ENCODE measurements at places on chromosomes 5 and 9.

DNA sequence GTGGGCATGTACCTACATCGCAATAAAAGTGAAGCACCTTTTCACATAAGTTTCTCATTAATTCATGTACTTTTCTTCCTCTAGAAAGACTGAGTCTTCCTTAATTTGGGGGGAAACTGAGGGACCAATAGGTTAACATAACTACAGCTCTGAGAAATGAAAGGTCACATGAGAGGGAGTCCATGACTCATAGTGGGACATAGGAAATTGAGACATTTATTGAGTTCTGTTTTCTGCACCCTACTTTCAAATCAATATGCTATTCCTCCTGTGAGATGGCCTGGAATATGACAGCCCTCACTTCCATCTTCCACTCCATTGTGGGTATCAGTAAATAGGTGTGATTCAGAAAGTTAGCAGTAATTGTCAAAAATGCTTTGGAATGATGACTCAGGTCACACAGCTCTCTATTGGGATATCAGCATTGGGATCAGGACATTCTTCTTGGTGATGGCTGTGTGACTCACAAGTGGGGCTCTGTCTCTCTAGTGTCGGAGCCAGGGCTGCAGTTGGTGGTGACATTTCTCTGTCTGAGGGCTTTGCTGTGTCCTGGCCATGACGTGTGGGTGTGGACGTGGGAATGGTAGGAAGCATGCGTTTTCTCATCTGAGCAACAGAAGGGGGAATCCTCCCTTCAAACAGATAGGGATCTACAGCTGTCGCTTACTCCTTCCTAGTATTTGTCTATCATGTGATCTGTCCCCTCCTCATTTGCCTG, 125.0 kb downstream of the TRIO start:
- DNase-seq: no peak

DNA sequence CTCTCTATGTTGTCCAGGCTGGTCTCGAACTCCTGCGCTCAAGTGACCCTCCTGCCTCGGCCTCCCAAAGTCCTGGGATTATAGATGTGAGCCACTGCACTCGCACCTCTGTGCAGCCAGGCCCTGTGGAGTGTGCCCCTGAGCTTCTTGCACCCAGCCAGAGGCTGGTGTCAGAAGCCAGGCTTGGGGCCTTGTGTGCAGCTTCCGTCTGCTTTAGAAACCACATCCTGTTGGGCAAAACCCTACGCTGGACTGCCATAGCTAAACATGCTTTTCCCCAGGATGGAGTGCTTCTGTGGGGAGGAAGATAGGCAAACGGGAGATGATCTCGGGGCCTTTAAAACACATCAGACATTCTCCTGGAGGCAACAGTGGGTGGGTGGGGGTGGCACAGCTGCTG, 40.1 kb downstream of the PRRT1B start:
- DNase-seq: no peak

GRCh38 chr9:99782962-99783718, 38.5 kb upstream of the NR4A3 start:
- no peak for DNase-seq

DNA sequence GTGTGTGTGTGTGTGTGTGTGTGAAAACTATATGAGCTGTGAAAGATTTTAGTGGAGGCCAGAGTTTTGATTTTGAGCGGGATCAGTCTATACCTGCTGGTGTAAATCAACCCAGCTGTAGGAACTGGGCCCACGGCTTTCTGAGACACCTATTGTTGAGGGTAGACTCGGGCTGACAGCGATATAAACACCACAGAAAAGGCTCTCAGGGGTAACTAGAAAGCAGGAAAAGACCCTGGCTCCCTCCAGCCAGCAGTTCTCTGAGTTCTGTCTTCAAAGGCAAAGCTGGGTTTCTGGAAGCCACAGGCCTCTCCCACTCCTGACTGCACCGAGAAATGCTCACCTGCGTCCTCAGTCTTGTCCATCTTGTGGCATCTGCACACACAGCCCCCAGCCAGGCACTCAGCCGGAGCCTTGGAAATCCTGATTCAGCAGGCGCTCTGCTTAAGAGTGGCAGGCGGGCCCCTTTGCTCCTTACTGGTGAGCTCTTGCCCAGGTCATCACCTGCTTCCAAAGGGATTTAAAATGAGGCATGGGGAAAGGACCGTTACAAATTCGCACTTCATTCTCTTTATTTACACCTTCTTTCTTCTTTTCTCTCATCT, 223.3 kb downstream of the NDUFS4 start:
- no peak for DNase-seq

DNA sequence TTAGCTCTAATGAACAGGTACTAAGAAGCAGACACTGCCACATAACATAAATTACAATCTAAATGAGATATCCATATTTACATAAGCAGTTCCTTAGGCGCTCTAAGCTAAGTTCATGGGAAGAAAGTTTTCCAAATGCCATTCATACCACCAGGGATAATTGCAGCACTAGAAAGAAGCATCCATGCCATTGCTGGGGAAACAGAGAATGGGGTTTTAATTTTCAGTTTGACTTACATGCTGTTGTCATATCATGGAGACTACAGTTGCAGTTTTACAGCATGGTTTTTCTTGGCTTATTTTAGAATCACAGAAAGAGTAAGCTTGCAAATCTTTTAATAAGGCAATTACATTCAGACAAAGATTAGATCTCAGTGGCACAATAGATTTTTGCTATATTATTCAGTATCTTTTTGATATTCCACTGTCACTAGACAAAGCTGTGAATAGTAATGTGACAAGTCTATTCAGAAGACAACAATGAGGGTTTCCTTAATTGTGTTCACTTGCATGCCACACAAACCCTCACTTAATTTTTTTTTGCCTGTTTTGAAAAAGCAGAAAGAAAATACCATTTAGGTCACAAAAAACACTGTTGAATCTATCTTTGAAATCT, 108.4 kb upstream of the ELAVL2 start:
- DNase-seq: no peak

DNA sequence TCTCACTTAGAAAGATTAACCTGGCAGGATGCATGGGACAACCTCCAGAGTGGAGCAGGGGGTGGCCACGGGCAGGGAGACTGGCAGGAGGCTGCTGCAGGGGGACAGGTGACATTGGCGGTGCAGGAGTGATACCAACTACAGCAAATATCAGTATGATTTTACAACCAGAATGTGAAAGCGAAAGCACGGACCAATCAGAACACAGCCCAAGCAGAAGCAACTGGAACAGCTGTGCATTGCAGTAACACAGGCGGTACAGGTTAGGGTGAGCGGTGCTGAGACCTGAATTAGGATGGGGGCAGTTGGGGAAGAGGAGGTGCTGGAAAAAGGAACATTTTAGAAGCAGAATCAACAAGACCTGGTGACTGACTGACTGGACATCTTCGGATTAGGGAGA, 29.3 kb downstream of the POLR1E start:
- no peak for DNase-seq

DNA sequence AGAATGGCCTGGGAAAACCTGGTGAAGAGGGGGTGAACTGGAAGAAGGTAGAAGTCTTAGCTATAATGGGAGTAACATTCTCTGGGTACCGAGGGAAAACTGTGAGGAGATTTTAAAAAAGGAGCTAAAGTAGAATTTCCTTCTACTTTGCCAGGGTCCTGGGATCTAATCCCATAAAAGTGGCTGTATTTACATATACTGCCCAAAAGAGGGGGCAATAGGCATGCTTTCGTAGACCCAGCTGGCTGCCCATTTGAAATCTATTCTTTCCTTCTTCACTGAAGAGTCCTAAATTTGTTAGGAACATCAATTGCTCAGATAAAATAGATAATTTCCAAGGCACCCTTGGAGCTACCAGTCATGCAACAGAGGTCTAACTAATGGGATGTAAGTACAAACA, 159.2 kb downstream of the CDC42SE2 start:
- no peak for DNase-seq

GRCh38 chr5:152405145-152405544, at the start of gene NMUR2:
NMUR2 (minus strand) TSS chr5:152405279; CDS start chr5:152405113, 166 bp downstream.
- DNase-seq: no peak

GRCh38 chr5:58133631-58134296, 326.1 kb downstream of the PLK2 start:
- DNase-seq: no peak

GRCh38 chr9:16705111-16705604, 165.3 kb downstream of the BNC2 start:
- no peak for DNase-seq

- no peak for DNase-seq
These were observed 88.2 kb downstream of the FRMD3 start for GRCh38 chr9:83449983-83450382.

DNA sequence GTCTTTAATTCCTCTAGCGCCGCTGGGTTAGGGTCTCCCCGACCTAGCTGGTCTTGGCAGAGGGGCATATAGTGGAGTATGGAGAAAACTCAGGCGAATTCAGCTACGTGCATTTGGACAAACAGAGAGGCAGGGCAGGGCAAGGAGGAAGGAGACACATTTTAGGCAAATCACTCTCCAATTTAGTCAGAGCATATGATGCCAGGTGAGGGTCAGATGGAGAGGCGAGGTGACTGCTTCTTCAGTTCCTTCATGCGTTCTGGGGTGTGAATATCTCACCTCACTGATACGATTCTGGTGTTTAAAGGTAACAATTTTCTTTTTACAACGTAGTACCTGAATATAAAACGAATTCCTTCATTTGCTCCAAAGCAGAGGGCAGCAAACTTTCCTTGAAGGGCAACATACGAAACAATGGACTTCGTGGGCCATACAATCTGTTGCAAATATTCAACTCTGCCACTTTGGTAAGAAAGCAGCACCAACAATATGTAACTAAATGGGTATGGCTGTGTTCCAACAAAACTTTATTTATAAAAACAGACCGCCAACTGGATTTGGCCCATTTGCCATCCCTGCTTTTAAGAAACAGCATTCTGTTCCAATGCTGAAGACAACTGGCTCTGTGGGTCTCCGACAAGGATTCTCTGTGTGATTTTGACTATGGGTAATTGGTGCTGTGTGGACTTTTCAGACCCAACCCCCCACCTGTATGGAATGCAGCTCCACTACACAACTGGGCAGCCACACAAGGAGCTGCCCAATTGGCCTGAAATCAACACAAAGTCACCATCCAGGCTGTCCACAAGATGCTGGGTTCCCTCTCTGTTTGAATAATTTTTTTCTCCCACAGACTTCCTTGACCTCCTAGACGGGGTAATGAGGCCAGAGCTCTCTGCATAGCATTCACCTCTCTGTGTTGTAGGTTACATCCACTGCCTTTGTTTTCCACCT, 53.8 kb downstream of the RAPGEF1 start:
- DNase-seq: no peak

GRCh38 chr5:6088706-6089105, 289.6 kb downstream of the MED10 start:
- DNase-seq: no peak

GRCh38 chr5:63573380-63573779, 388.9 kb downstream of the HTR1A start:
- no peak for DNase-seq

GRCh38 chr9:38417003-38417945, 7.0 kb downstream of the IGFBPL1 start:
- DNase-seq: no peak

DNA sequence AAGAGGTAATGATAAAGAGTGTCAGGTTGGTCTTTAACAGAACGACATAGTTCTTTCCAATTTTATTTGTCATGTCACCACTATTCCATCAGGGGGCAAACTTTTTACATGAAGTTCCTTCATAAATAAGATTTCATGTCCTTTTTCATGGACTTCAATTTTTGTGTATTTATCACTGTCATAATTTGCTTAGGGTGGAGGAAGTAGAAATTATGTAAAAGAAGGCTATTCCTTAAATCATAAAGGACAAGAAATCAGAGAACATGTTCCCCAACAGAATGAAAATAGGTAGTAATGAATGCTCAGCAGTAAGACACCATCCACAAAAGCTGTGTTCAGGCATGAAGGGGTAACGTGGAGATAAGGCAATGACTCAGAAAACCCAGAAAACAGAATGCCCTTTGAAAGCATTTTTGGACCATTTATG, 72.7 kb downstream of the ZFAND5 start:
- no peak for DNase-seq

GRCh38 chr5:464843-465590, 22.0 kb downstream of the EXOC3 start:
- DNase-seq: no peak

DNA sequence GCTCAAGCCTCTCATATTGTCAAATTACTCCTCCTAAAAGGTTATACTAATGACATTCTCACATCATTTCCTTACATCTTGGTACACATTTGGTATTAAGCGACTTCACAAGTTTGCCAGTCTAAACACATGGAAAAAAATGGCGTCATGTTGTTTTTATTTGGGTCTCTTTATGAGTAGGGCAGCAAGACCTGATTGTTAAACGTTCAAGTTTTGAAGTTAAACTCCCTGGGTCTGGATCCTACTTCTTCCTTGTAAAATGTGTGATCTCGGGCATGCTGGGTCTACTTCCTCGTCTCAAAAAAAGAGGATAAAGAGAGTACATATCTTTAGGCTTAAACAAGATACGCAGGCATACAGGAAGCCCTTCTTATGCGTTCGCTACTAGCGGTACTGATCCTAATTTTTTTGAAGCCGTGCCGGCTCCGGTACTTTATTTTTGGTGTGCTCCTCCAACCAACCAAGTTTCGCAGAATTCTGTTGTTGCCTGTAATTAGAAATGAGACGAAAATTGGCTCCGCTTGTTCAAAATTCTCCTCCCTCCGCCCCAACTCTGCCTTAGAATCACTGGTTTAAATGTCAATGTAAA, 596 bp upstream of the CDC37L1 start:
- DNase-seq: no peak

DNA sequence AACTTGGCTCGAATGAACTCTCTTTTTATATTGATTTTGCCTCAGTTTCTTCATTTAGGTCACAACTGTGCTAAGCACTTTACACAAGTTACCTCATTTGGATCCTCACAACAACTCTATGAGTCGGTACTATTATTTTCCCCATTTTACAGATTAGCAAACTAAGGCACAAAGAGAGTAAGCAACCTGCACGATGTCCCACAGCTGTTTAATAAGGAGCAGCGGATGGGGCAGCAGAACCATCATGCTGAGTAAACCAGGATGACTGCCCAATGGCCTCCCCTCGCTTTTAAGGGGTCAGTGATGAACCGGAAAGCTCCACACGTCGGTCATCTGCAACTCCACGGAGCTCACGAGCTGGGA, 607 bp downstream of the PRELID2 start:
- DNase-seq: no peak

DNA sequence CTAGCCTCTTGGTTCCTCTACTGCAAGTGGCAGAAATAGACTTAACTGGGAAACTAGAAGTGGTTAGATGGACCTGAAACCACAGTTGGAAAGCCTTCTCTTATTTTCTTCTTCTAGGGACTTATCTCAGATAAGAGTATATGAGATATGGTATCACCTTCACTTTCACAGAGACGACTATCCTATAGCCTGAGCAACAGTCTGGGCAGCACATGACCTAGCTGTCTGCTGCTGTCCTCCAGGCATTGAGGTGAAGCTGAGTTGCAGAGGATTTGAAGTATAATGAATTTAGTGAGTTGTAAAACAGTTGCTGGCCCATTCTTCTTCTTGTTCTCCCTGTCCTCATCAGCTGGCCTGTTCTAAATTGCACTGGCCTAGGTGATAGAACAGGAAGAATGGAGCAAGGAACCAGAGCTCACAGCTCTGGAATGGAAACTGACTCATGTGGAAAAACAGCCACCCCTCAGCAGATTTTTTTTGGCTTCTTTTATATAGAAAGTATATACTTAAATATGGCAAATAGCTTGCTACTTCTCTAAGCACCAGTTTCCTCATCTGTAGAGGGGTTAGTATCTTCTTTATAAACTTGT, 27.8 kb downstream of the RECK start:
- DNase-seq: no peak

- DNase-seq: no peak
These were observed 11.3 kb downstream of the TMEM250 start for GRCh38 chr9:136107155-136107952.

- no peak for DNase-seq
These were observed 64.3 kb upstream of the PCA3 start for GRCh38 chr9:76699971-76700370.

GRCh38 chr9:134073500-134073899, 5.7 kb upstream of the BRD3 start:
- no peak for DNase-seq

All from NCI-H524 treated with DMSO at 0.1 percent for 48 hours (cell line).